Stimulated activated CD4-positive, alpha-beta T cell treated with anti-CD3 and anti-CD28 coated beads, Interleukin-1b, Interleukin-23, amount 100 ng/mL, for 1 hour (primary cell): ENCODE measurements at places on chromosomes 1 and 21.
A peak's percentile ranks its signal among the peaks of the same experiment; 100 is the strongest.

DNA sequence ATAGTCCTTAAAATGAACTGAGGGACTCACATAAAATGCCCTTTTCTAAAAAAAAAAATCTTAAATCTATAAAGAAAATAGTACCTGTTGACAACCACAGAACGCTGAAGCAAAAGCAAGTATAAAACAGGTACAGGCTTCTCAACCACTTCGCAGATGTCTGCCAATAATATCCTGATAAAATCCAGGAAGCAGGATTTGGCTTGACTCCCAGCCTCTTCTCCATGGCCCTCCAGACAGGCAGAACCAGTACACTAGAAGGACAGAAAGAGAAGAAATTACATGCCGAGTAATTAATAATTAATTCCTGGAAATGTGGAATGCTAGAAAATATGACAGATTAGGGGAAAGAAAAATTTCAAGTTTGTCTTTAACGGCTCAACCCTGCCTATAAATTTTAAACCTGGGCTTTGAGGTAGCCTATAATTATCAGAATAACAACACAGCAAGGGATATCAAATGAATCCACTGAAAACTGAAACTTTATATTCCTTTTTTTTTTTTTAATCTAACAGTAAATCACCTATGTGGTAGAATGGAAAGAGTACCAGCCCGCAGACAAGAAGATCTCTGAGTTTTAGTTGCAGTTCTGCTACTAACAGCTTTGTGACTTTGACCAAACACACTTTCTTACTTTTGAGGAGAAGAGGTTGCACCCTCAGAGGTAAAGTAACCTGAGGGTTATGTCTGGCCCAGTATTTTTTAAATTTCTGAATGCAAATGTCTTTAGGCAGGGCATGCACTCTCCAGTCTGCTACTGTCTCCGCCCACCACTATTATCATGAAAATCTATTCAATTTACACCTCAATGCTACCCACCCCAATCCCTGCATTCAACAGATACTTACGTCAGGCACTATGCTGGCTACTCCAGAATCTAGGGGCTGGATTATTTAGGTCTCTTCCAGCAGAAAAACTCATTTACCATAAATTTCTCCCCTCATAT lies 2.7 kb downstream of the KIAA0319L start:
- no peak for DNase-seq

GRCh38 chr21:41195311-41195710 lies 27.4 kb downstream of the BACE2 start:
- DNase-seq = no peak

DNA sequence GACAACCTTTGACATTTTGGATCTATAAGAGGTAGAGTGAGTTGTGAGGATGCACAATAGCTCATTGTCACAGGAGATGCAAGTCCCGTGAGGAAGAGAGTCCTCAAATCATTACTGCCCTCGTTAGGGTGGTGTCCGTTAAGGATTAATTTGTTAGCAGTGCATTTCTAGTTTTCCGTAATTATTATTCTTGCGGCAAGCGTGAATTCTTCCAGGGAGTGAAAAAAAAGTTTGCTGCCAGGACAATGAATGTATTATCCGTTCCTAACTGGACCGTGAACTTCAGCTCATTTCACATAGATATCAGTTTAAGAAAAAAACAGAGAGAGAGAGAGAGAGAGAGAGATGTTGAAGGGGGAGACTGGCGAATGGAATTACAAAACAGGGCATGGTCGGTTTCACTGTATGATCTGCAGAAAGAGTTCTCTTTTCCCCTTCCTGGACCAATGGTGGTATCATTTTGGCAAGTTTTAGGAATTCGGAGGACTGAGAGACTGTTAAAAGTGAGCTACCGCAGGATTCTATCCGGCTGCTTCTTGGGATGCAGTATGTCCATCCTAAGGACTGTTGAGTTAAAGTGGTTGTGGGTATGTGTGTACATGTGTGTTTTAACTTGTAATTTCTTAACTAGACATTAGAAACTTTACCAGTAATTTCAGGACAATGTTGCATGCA lies 216.0 kb upstream of the NFIA start:
- no peak for DNase-seq

DNA sequence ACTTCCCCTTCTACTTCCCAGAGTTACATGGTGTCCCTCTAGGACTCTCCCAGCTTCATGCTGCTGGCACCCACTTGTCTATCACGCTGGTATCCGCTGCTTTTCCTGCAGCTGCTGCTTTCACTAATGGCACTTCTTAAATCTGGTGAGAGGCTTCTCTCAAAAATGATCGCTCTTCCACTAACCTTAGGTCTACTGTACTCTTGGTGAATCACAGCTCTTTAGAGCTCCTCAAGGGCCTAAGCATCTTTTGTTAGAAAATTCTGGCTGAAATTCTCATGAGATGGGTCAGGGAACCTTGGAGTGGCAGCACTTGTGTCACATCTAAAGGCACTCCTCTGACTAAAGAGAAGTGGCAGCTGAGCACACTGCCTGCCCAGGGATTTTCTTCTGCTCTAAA lies 32.1 kb downstream of the ZMYND12 start:
- no peak for DNase-seq

- DNase-seq = no peak
Observed at GRCh38 chr1:94803517-94804441, 16.4 kb upstream of the SLC44A3 start.

- DNase-seq = no peak
Observed at GRCh38 chr1:200181861-200182260, 154.4 kb downstream of the NR5A2 start.

DNA sequence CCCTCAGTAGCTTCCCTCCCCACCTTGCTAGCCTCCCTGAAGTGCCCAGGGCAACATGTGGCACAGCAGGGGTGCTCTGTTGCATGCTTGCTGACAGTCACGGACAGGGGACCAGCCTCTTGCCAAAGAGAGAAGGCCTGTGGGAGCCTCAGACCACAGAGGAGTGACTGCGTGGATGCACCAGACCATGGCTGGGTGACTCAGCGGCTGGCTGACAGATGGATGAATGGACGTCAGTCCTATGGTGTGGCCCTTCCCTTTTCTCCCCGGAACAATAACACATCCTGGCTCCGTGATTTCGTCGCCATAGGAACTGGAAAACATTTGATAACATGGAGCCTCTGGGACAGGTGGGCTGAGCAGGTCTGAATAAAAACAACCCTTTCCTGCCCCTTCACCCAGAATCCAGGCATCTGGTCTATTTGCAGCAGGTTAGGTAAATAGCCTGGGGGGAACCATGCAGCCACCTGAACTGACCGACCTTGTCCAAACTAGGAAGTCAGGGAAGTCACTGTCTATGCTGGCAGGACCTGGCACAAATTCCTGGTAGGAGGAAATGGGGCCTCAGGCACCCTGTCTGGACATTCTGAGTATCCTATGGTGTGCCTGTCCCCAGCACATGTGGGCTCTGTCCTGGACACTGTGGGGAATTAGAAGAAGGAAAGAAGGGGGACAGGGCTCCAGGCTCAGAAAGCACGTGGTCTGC lies 53.3 kb downstream of the NENF start:
- DNase-seq = no peak

- DNase-seq = no peak
Observed at GRCh38 chr1:156676820-156677615, at the start of gene NES. TSS of gene NES (minus strand) at chr1:156677407. CDS start at chr1:156677264, 143 bp downstream.

GRCh38 chr1:18009478-18009961 lies 98.1 kb upstream of the IGSF21 start:
- no peak for DNase-seq

DNA sequence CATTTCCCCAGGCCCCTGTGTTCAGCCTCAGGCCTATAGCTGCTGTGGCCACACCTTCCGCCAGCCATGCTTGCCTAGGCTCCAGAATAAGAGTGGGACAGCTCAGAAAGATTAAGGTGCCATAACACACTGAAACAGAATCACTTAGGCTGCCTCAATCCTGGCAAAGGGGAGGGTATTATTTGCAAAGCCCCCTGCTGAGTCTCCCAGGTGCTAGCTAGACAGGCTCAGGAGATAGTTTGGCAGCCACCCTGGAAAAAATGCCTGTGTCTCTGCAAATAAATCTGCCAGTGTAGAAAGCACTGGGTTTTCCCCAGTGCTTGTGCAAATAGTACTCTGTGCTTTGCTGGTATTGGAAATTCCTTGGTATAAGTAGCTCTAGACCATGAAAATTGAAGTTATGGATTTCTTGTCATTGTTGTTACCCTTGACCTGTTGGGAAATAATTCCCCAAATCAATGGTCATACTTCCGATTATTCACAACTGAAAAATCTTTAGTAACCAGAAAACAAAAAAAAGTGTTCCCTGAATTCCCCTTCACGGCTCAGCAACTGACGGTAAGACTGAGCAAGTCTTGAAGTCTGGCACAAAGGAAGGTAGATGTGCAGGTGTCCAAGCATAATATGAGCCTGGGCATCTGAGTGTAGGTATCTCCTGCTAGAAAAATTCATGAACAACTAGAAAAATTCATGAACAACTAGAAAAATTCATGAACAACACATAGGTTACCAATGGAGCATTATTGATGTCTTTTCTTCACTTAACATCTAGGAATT lies 56.9 kb downstream of the PROX1 start:
- DNase-seq = no peak

- no peak for DNase-seq
Observed at GRCh38 chr1:180609643-180610555, 21.9 kb upstream of the XPR1 start.

- no peak for DNase-seq
Observed at GRCh38 chr1:39754026-39754570, 15.4 kb downstream of the PPIE start.

DNA sequence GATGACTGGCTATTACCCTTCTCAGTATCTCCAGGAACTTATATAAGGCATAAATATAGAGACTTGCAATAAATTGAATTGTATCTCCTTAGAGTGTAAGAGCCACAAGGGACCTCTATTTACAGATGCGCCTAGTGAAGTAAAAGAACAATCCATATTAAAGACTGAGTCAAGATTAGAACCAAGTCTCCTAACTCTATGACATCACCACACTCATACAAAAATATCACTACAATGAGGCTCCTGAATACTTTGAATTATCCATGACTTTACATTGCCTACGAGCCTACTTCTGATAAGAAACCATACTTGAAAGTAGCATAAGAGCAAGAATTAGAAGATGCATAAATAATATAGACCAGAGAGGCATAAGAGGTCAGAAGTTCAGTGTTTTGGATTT lies 18.8 kb downstream of the DPYD start:
- DNase-seq = no peak

- DNase-seq = no peak
Observed at GRCh38 chr1:38917772-38918171, 23.9 kb downstream of the RHBDL2 start.

- DNase-seq = no peak
Observed at GRCh38 chr1:10943991-10944730, 68.3 kb upstream of the TARDBP start.

GRCh38 chr1:52127181-52128180 lies 14.4 kb upstream of the ZFYVE9 start:
- DNase-seq = no peak

- DNase-seq = no peak
Observed at GRCh38 chr1:156386949-156387869, 18.2 kb downstream of the RHBG start.

GRCh38 chr1:47431534-47431933 lies 6.3 kb upstream of the FOXD2 start:
- no peak for DNase-seq

GRCh38 chr1:62908168-62908695 lies 124.3 kb downstream of the ATG4C start:
- no peak for DNase-seq

DNA sequence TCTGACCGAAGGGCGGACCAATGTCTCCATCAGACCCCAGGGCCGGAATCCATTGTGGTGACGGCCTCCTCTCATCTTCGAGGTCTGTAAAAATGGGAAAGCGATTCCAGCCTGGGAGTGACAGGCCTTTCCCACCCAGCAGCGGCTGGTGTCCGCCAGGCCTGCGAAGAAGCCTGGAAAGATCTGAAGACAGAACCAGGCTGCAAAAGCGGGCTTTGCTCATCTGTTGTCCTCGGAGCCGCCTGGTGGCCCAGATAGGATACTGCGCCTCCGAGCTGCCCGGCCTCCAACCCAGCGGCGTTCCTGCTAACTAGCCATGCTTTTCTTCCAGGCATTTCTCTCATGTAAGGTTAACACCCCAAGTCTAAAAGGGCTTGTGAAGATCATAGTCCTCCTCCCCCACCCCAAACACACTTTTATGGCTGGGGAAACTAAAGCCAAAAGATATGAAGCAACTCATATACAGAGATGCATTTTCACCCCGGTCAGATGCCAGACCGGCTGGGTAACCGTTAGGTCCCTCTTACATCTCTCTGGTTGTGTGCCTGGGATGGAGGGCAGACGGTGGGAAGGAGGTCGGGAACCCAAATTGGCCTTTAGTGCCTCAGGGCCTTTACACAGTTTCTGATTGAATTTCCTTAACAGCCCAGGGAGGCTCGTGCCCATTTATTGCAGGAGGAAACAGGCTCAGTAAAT lies 1.9 kb upstream of the DHRS3 start:
- DNase-seq = peak; percentile 51

- no peak for DNase-seq
Observed at GRCh38 chr1:81230983-81231728, 569.6 kb upstream of the ADGRL2 start.

DNA sequence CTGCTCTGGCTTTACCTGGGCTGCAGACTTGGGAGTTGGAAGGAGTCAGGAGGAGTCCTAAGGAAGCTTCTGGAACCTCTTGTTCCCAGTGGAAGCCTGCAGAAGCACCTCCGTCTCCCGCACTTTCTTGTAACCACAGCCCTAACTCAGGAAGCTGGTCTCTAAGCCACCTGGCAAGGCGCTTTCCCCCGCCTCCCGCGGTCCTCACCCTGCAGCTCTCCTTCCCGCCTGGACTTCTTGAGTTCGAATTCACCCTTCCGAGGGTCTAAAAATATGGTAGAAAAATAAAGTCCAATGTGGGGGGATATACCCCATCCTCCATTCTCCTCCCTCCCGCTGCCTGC lies 15.1 kb downstream of the PAX7 start:
- no peak for DNase-seq

GRCh38 chr21:38965241-38965640 lies 159.5 kb downstream of the ETS2 start:
- DNase-seq = no peak

DNA sequence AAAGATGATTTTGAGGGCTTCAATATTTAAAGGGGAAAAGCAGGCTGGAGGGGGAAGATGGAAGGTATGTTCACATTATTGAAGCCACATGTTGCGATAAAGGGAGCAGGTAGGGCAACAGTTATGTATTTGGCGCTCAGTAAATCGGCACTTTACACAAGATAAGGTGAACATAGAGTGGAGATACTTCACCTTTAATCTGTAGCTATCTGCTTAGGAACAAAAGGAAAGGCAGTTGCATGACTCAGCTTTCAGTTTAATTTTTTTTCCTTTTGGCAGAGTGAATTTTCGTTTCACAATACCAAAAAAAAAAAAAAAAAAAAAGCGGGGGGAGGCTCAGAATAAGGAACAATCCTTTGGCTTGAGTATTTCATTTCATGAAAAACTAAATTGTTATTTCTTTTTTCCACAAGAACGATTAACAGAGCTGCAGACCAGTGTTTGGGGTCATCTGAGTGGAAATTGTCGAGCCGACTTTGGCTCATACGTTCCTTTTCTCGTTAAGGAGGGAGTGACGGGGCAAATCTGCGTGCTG lies 1.1 kb upstream of the COQ8A start:
- no peak for DNase-seq

DNA sequence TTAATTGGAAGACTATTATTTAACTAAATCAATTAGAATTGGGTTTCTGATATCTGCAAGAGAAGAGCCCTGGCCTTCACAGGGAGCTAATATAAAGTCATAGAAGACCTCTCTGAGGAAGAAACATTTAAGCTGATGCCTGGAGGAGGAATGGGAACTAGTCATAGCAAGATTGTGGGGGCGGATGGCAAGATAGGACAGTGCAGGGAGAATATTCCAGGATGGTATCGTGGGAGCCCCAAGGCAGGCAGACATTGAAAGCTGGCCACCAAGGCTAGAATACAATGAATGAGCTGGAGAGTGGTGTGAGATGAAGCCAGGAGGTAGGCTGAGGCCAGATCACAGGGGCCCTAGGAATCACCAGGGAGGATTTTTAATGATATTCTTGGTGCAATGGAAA lies 20.8 kb upstream of the MYSM1 start:
- DNase-seq = no peak
